Esophagus muscularis mucosa (tissue), 4 donors: ENCODE measurements at places on chromosomes 12 and 14. TPM values are rescaled to one million over a fixed set of nuclear protein-coding genes. Genes with fewer than 3 reads are reported as not detected.

DNA sequence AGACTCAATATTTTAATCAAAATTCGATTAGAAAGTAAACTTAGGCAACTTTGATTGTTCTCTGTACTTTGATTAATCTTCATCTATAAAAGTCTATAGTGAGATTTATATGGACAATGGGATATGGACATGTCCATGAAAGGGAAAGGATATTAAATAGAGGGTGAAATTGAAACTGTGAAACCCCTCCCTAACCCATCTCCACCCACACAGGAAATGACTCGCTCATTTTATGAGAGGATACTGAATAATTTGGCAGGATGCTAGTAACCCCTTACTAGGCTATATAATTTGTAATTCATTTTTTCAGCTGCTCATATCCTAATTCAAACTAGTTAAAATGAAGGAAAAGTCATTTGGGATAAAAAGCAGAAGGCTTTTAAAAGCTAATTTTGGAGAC, 328.0 kb upstream of the ATP2B1 start:
- DNase-seq = no peak
- no peak overlapping the region for H3K4me3 ChIP-seq
- H3K4me1 ChIP-seq = no peaks in the 10 kb centered on the region
- H3K27me3 ChIP-seq = no peaks in the 10 kb centered on the region

DNA sequence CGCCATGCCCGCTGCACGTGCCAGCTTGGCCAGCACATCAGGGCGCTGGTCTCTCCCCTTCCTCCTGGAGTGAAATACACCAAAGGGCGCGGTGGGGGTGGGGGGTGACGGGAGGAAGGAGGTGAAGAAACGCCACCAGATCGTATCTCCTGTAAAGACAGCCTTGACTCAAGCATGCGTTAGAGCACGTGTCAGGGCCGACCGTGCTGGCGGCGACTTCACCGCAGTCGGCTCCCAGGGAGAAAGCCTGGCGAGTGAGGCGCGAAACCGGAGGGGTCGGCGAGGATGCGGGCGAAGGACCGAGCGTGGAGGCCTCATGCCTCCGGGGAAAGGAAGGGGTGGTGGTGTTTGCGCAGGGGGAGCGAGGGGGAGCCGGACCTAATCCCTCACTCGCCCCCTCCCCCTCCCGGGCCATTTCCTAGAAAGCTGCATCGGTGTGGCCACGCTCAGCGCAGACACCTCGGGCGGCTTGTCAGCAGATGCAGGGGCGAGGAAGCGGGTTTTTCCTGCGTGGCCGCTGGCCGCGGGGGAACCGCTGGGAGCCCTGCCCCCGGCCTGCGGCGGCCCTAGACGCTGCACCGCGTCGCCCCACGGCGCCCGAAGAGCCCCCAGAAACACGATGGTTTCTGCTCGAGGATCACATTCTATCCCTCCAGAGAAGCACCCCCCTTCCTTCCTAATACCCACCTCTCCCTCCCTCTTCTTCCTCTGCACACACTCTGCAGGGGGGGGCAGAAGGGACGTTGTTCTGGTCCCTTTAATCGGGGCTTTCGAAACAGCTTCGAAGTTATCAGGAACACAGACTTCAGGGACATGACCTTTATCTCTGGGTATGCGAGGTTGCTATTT, 914 bp upstream of the CCND2 start:
- peaks cover 3% of the 10 kb centered on the region for H3K36me3 ChIP-seq
- no peak for DNase-seq
- peaks cover 61% of the 10 kb centered on the region for H3K4me1 ChIP-seq
- peak overlapping the region; percentile 98 for H3K27ac ChIP-seq

- DNase-seq = no peak
- no peak overlapping the region for H3K27ac ChIP-seq
- no peaks in the 10 kb centered on the region for H3K27me3 ChIP-seq
- H3K4me3 ChIP-seq = no peak overlapping the region
- no peaks in the 10 kb centered on the region for H3K4me1 ChIP-seq
- H3K36me3 ChIP-seq = no peaks in the 10 kb centered on the region
Measured at GRCh38 chr14:22811722-22812121, 3.5 kb downstream of the SLC7A7 start.

DNA sequence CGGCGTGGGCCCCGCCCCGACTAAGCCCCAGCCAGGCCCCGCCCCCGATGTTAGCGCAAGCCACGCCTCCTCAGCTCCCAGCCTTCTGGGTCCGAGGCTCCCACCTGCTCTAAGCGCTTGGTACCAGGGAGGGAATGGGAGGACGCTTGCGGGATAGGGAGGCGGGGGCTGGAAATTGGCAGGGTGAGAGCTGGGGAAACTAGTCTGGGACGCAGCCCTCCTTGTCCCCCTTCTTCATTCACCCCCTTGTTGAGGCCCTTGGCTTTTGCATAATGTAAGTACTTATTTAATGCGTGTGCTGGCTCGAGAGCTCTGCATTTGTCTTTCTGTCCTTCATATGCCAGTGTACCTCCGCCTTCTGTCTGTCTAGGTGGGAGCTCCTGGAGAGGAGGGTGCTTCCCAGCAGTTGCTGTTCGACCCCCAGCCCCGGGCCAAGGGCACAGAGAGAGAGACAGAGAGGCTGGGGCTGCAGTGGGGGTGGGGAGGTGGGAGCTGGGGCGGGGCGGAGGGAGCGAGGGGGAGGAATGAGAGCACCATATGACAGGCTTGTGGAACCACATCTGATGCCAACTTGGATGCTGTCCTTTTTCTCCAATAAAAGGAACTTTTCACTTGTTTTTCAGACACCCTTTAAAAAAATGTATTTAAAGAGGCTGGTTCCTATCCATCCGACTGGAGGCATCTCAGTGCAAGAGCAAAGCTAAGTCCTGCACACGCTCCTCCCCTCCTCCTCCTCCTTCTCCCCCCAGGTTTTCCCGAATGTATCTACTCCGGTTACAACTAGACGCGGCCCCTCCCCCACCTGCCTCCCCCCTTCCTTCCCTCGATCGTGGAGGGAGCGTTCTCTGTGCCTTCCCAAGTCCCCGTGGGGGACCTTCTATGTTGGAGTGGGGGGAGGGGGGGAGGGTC, 25.6 kb upstream of the MAP1LC3B2 start:
- peak overlapping the region; percentile 65 for H3K4me3 ChIP-seq
- H3K4me1 ChIP-seq = peaks cover 44% of the 10 kb centered on the region
- H3K27ac ChIP-seq = peak overlapping the region; percentile 90
- no peaks in the 10 kb centered on the region for H3K36me3 ChIP-seq

GRCh38 chr12:59027199-59027598, 106.9 kb upstream of the LRIG3 start:
- no peak overlapping the region for H3K27ac ChIP-seq
- no peak overlapping the region for H3K4me3 ChIP-seq
- DNase-seq = no peak
- no peaks in the 10 kb centered on the region for H3K4me1 ChIP-seq
- no peaks in the 10 kb centered on the region for H3K36me3 ChIP-seq

KRT78 gene
- not detected for total RNA-seq

ACSS3 gene
- total RNA-seq = 12.1 TPM
